ENCODE measurements at places on chromosomes 12 and 14.

DNA sequence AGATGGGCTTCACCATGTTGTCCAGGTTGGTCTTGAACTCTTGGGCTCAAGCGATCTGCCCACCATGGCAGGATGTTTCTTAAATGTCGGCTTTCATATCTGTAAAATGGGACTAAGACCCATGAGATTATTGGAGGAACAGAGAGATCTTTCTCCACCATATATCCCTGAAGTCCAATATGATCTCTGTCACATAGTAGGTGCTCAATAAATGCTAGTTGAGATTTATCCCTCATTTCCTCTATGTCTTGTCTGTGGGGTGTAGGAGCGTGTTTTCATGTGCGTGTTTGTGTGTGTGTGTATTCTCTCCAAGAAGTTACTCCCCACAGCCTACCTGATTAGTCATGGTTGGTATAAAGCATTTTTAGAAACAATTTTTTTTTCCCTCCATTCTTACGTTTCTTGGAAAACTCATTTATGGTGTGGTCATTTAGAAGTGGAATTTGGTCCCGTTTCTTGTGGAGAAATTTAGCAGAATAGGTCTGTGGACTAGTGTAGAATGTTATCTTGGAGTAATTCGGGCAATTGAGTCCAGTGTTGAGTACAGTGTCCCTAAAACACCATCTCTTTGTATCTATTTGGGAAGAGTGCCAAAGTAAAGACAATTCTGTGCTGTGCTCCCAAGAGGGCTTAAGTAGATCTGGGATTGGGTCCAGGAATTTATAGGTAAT is 4.3 kb downstream of the STRAP start:
- DNase-seq: no peak

- DNase-seq: no peak
Measured at GRCh38 chr14:56005191-56006053, 112.8 kb upstream of the PELI2 start.

- DNase-seq: peak; percentile 44
Measured at GRCh38 chr12:100566887-100567637, 6.4 kb upstream of the GAS2L3 start.

DNA sequence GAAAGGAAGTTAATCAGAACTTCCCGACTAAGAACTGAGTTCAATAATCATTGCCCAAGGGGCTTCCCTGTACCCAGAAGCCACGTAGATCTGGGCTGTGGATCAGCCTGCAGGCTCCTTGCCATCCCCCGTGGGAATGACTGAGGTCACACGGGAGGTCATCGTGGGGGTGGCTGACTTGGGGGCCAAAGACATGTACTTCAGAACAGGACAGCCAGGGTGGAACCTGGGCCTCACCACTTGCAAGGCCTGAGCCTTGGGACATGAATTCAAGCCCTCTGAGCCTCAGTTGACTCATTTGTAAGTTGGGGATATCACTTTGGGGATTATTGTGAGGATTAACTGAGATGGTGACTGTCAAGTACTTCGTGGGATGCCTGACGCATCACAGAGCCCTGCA is 221.0 kb downstream of the SLC41A2 start:
- DNase-seq: no peak
